ENCODE measurements at places on chromosomes 6 and 20. TPM values are rescaled to one million over a fixed set of nuclear protein-coding genes. Genes with fewer than 3 reads are reported as not detected.

Gene MLIP
- not detected for total RNA-seq

DNA sequence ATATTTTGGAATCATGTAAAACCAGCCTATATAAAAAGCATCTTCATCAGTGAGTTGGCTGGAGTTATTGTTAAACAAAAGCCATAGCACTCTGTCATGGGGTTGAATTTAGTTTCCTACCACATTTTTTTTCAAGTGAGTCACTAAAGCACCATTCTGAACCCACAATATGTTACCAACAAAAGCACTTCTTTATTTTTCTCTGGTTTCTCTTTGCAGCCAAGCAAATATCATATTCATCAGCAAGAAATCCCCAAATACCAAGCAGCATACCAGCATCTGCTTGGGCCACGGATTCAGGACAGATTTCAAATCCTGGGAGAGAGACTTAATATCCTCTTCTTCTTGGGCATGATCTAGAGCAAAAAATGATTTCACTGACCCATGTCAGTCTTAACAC is 441.4 kb downstream of the BCKDHB start:
- no peaks in the 10 kb centered on the region for H3K36me3 ChIP-seq
- no peaks in the 10 kb centered on the region for H3K4me1 ChIP-seq
- no peak for DNase-seq

GRCh38 chr6:56079751-56080540 is 167.4 kb downstream of the COL21A1 start:
- H3K4me1 ChIP-seq = no peaks in the 10 kb centered on the region
- no peak for DNase-seq
- no peak overlapping the region for H3K27ac ChIP-seq
- no peaks in the 10 kb centered on the region for H3K27me3 ChIP-seq
- no peak overlapping the region for H3K4me3 ChIP-seq
- no peaks in the 10 kb centered on the region for H3K36me3 ChIP-seq

- no peaks in the 10 kb centered on the region for H3K27me3 ChIP-seq
- H3K36me3 ChIP-seq = no peaks in the 10 kb centered on the region
- no peaks in the 10 kb centered on the region for H3K4me1 ChIP-seq
- H3K27ac ChIP-seq = no peak overlapping the region
- DNase-seq = no peak
- H3K4me3 ChIP-seq = no peak overlapping the region
Measured at GRCh38 chr6:163218361-163218894, 196.1 kb upstream of the QKI start.

Gene PTK6
- 0.71 TPM for total RNA-seq

- DNase-seq = no peak
- H3K36me3 ChIP-seq = no peaks in the 10 kb centered on the region
- H3K27me3 ChIP-seq = no peaks in the 10 kb centered on the region
- H3K27ac ChIP-seq = no peak overlapping the region
- no peak overlapping the region for H3K4me3 ChIP-seq
Measured at GRCh38 chr20:44583157-44583556, 778 bp downstream of the PKIG start.

GRCh38 chr20:63280929-63281545 is 8.4 kb downstream of the ARFGAP1 start:
- H3K4me3 ChIP-seq = no peak overlapping the region
- peaks cover 6% of the 10 kb centered on the region for H3K36me3 ChIP-seq
- peak overlapping the region; percentile 41 for H3K27ac ChIP-seq
- no peak for DNase-seq
- peaks cover 6% of the 10 kb centered on the region for H3K4me1 ChIP-seq

DNA sequence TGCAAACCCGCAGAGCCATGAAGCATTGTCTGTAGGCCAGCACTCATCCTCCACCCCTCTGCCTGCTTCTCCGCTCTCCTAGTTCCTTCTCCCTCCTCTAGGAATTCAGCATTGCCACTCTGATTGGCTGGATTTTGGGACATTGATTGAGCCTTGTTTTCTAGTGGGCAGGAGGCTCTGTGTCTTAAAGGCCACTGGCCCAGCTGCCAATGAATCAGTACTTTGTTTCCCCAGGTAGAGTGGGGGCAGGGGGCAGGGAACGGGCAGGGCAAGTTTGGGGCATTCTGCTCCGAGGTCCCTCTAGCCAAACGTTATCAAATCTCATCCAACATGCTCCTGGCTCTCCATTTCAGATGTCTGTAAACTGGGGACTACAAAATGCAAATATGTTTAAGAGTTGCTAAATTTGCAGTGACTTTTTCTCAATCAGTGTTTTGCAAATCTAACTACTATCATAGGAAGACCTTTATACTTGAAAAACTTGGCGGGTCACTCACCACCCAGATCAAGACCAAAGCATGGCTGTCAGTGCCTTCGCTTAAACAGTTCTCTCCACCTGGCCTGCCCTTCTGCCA is 10.4 kb upstream of the BPI start:
- no peak for DNase-seq
- H3K4me3 ChIP-seq = no peak overlapping the region
- no peaks in the 10 kb centered on the region for H3K36me3 ChIP-seq
- no peak overlapping the region for H3K27ac ChIP-seq
- peaks cover 5% of the 10 kb centered on the region for H3K27me3 ChIP-seq

- no peak for DNase-seq
- no peak overlapping the region for H3K4me3 ChIP-seq
- peaks cover 15% of the 10 kb centered on the region for H3K27me3 ChIP-seq
- H3K36me3 ChIP-seq = no peaks in the 10 kb centered on the region
- no peak overlapping the region for H3K27ac ChIP-seq
- H3K4me1 ChIP-seq = peaks cover 5% of the 10 kb centered on the region
Measured at GRCh38 chr6:40848868-40849514, 190.0 kb downstream of the UNC5CL start.

- no peak overlapping the region for H3K4me3 ChIP-seq
- H3K27ac ChIP-seq = no peak overlapping the region
- DNase-seq = no peak
- H3K27me3 ChIP-seq = peaks cover 9% of the 10 kb centered on the region
Measured at GRCh38 chr20:45998337-45998736, 10.4 kb upstream of the MMP9 start.

- peaks cover 16% of the 10 kb centered on the region for H3K4me1 ChIP-seq
- peaks cover 49% of the 10 kb centered on the region for H3K36me3 ChIP-seq
- peak; percentile 76 for DNase-seq
- H3K4me3 ChIP-seq = no peak overlapping the region
- no peak overlapping the region for H3K27ac ChIP-seq
- H3K27me3 ChIP-seq = no peaks in the 10 kb centered on the region
Measured at GRCh38 chr20:48657426-48658197, 170.2 kb downstream of the PREX1 start.

DNA sequence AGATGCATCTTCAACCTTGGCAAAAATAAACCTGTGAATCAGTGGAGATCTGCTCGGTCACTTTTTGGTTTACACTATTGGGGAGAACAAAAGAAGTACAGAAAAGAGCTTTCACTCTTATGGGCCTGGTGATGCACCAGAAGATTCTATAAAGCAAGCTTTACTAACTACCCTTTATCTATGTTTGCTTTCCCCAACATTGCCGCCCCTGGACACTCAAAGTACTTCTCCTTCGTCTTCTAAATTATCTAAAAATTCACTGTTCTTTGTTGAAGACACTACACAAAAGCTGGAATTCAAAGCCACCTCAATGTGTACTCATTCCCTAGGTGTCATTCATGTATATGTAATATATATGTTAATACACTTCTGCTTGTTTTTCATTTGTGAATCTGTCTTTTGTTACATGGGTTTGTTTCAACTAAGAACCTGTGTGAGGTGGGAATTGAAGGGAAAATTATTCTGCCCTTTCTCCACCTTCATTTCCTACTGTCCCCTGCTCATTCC is 97.9 kb upstream of the BTN3A2 start:
- H3K4me1 ChIP-seq = peaks cover 27% of the 10 kb centered on the region
- no peak overlapping the region for H3K4me3 ChIP-seq

Gene CCN6
- total RNA-seq = not detected

- no peaks in the 10 kb centered on the region for H3K36me3 ChIP-seq
- H3K27me3 ChIP-seq = peaks cover 3% of the 10 kb centered on the region
- no peak overlapping the region for H3K27ac ChIP-seq
- H3K4me1 ChIP-seq = no peaks in the 10 kb centered on the region
- H3K4me3 ChIP-seq = no peak overlapping the region
Measured at GRCh38 chr20:63158352-63158751, 57.6 kb downstream of the YTHDF1 start.

Gene KIAA1586
- total RNA-seq = 15.4 TPM

GRCh38 chr20:59125836-59126235 is 37.8 kb upstream of the ZNF831 start:
- no peaks in the 10 kb centered on the region for H3K27me3 ChIP-seq
- no peak overlapping the region for H3K4me3 ChIP-seq
- H3K27ac ChIP-seq = peak overlapping the region; percentile 6
- peaks cover 10% of the 10 kb centered on the region for H3K36me3 ChIP-seq
- peaks cover 39% of the 10 kb centered on the region for H3K4me1 ChIP-seq

Gene CDSN
- not detected for total RNA-seq

GRCh38 chr6:139841794-139842215 is 467.4 kb upstream of the CITED2 start:
- DNase-seq = no peak
- no peaks in the 10 kb centered on the region for H3K4me1 ChIP-seq
- H3K27me3 ChIP-seq = no peaks in the 10 kb centered on the region

Gene ADGB
- total RNA-seq = not detected

- DNase-seq = no peak
- peaks cover 12% of the 10 kb centered on the region for H3K36me3 ChIP-seq
- peak overlapping the region; percentile 74 for H3K4me3 ChIP-seq
- no peaks in the 10 kb centered on the region for H3K27me3 ChIP-seq
- peaks cover 46% of the 10 kb centered on the region for H3K4me1 ChIP-seq
- peak overlapping the region; percentile 88 for H3K27ac ChIP-seq
Measured at GRCh38 chr6:35668744-35669450, 19.8 kb downstream of the FKBP5 start.

Gene LY6G6D
- not detected for total RNA-seq

DNA sequence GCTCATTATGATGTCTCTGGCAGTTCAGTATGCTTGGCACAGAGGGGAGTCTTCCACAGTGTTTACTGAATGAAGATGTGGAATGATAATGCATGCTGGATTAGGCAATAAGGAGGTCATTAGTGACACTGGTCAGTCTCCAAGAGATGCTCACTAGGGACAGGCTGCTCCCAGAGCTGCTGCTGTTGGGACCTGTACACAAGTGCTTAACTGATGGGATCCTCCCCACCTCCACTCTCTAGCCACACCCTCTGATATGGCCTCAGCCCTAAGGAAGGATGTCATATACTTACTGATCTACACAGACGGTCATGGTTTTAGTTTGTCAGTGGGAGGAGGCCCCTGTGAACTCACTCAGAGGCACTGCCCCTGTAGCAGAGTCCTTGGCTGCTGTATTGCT is 73.4 kb downstream of the MYB start:
- no peak overlapping the region for H3K4me3 ChIP-seq
- no peak overlapping the region for H3K27ac ChIP-seq
- H3K27me3 ChIP-seq = no peaks in the 10 kb centered on the region
- H3K4me1 ChIP-seq = no peaks in the 10 kb centered on the region

DNA sequence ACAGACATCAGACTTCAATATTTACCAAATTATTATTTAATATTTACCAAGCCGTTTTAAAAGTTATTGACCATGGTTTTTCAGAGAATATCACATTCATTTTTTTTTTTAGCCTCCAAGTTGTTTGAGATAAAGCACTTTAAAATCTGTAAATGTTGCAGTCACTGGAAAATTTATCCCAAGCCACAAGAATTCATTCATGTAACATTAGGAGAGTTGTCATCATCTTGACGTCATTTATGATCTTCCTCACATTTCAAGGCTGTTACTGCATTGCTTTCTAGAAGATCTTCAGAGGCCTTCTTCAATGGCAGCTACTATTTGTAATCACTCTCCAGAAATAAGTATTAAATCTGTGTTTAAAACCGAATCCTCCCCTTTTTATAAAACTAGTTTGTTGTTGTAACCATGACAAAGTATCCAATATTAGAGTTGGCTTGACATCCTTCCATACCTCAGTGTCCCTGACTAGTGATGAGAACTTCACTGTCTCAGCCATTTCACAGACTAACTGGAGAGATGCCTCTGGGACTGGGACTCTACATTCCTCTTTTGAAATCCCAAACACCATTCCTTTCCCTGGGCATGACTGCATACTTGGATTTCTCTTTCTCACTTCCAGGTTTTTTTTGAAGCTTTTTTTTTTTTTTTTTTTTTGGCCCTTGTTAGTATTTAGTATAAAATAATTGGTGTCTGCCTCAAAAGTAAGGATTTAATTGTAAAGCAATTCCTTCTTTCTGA is 100.1 kb downstream of the ZFAND3 start:
- H3K4me3 ChIP-seq = no peak overlapping the region
- H3K4me1 ChIP-seq = peaks cover 11% of the 10 kb centered on the region
- no peaks in the 10 kb centered on the region for H3K27me3 ChIP-seq

DNA sequence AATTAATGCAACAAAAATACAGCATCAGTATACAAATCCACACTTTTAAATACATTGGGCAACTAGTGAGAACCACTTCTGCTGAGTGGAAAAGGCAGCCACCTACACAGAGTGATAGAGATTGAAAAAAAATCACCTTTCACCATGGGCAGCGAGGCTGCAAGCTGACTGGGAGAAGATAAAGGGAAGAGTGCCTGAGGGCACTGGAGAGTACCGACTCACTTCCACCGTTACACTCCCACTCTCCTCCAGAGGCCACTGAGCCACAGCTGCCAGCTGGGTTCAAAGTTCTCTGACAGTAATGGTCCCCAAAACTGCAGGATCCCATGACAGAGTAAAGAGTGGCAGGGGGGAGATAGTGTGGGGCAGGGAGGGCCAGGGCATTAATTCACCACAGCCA is 24.1 kb downstream of the PXT1 start:
- peaks cover 12% of the 10 kb centered on the region for H3K4me1 ChIP-seq
- no peaks in the 10 kb centered on the region for H3K36me3 ChIP-seq
- H3K27ac ChIP-seq = no peak overlapping the region
- peaks cover 7% of the 10 kb centered on the region for H3K27me3 ChIP-seq
- no peak for DNase-seq

DNA sequence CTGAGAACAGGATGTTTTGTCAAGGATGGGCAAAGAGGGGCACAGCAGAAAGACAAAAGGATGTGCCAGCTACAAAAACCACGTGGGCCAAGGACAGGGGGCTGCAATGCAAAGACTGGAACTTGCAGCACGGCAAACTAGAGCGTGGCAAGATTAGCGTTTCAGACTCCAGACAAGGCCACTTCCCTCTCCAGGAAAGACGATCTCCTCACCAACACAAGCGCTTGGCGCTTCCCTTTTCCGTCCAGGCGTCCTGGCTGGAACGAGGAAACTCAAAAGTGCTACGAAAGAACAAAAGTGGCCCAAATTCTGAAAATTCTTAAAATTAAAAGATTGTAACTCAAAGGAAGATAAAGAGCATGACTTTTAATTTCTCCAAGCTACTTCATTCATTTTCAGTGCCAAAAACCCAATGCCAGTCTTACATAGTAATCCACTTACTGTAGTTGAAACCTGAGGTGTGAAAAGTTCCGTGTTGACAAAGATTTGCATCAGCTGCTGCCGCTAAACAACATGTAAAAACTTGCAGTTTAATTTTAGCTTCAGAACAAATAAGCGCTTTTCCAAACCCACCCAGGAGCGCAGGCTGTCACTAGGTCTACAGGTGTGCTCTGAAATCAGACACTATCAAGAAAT is 207.1 kb upstream of the RREB1 start:
- H3K4me3 ChIP-seq = no peak overlapping the region
- H3K27me3 ChIP-seq = peaks cover 16% of the 10 kb centered on the region
- no peak for DNase-seq

- H3K4me1 ChIP-seq = peaks cover 84% of the 10 kb centered on the region
- H3K27me3 ChIP-seq = no peaks in the 10 kb centered on the region
- peak; percentile 97 for DNase-seq
- H3K27ac ChIP-seq = peak within 1 kb of the TSS; percentile 100
- peak within 1 kb of the TSS; percentile 89 for H3K4me3 ChIP-seq
- peaks cover 78% of the 10 kb centered on the region for H3K36me3 ChIP-seq
Measured at GRCh38 chr6:32838114-32838958, at the start of gene TAP2. Gene TAP2, minus strand, starts transcription at chr6:32838739. Its CDS starts 506 bp downstream, at chr6:32838233.

- no peak overlapping the region for H3K4me3 ChIP-seq
- no peaks in the 10 kb centered on the region for H3K27me3 ChIP-seq
- peaks cover 57% of the 10 kb centered on the region for H3K36me3 ChIP-seq
- DNase-seq = no peak
- peaks cover 71% of the 10 kb centered on the region for H3K4me1 ChIP-seq
- peak overlapping the region; percentile 81 for H3K27ac ChIP-seq
Measured at GRCh38 chr6:24960991-24961475, 25.3 kb upstream of the RIPOR2 start.

Data from activated CD4-positive, alpha-beta T cell treated with anti-CD3 and anti-CD28 coated beads, Interleukin-2, amount 10 ng/mL, durations not matched to agents 7 days and 5 days (primary cell).